ENCODE measurements at places on chromosomes 3 and 15. TPM values are rescaled to one million over a fixed set of nuclear protein-coding genes. Genes with fewer than 3 reads are reported as not detected.

- peaks cover 3% of the 10 kb centered on the region for H3K36me3 ChIP-seq
- H3K27ac ChIP-seq: peak overlapping the region; percentile 87
- H3K4me3 ChIP-seq: no peak overlapping the region
- peaks cover 37% of the 10 kb centered on the region for H3K4me1 ChIP-seq
- H3K27me3 ChIP-seq: no peaks in the 10 kb centered on the region
- no peak for DNase-seq
Observed at GRCh38 chr3:185332026-185332735, 30.8 kb upstream of the MAP3K13 start.

DNA sequence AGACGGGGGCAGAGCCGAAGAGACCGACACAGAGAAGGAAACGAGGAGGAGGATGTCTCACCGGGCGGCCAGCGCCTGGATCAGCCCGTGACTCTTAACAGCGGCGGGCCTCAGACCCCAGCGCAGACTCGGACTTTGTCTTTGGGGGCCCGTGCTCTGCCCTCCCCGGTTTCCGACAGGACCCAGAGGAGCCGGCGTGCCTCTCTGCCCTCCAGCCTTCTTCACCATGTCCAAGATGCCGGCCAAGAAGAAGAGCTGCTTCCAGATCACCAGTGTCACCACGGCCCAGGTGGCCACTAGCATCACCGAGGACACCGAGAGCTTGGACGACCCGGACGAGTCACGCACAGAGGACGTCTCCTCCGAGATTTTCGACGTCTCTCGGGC lies 1.0 kb downstream of the TSC22D2 start:
- no peak for DNase-seq
- peaks cover 43% of the 10 kb centered on the region for H3K4me1 ChIP-seq
- no peaks in the 10 kb centered on the region for H3K27me3 ChIP-seq
- H3K4me3 ChIP-seq: peak overlapping the region; percentile 74
- peak overlapping the region; percentile 98 for H3K27ac ChIP-seq
- peaks cover 2% of the 10 kb centered on the region for H3K36me3 ChIP-seq

DNA sequence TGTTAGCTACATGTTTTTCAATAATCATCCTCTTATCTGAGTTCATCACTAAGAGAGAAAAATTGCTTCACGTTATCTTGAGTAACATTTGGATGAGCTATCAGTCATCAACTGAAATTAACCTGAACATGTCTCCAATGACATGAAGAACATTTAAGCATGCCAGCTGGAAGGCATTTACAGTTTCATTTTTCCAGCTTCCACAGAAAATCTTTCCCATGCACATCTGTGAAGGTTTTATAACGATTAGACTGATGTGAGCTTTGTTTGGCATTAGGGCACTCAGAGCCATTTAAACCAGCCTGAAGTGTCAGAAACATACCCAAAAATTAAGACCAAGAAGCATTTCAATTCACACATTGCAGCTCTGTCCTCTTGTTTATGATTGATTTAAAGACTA lies 235.8 kb upstream of the ARHGEF26 start:
- no peak overlapping the region for H3K27ac ChIP-seq
- H3K4me3 ChIP-seq: no peak overlapping the region
- H3K36me3 ChIP-seq: no peaks in the 10 kb centered on the region
- peaks cover 7% of the 10 kb centered on the region for H3K4me1 ChIP-seq
- H3K27me3 ChIP-seq: peaks cover 52% of the 10 kb centered on the region

FANCD2OS gene
- not detected for total RNA-seq

TMEM266 gene
- total RNA-seq: 2.0 TPM

- H3K4me3 ChIP-seq: no peak overlapping the region
- no peak overlapping the region for H3K27ac ChIP-seq
- no peak for DNase-seq
- H3K4me1 ChIP-seq: no peaks in the 10 kb centered on the region
Observed at GRCh38 chr3:170259907-170260306, 37.7 kb downstream of the PRKCI start.

DNA sequence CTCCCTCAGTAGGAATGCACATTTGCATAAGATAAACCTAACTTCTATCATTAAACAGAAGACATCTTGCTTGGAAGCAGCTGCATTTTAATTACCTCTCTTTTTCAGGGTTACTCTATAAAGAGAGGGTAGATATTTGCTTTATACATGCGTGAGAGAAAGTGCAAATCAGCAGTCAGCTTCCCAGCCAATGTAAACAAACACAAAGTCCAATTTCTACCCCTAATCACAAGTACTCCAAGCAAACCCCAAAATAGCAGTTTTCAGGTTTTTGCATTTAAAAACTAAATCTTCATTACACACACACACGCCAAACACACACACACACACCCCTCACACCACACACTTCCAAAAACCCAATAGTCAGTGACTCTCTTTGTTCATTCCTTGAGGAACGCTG lies 303.9 kb upstream of the ALCAM start:
- no peak for DNase-seq
- no peak overlapping the region for H3K27ac ChIP-seq
- peaks cover 7% of the 10 kb centered on the region for H3K4me1 ChIP-seq
- peaks cover under 1% of the 10 kb centered on the region for H3K36me3 ChIP-seq

GRCh38 chr3:5016211-5017161 lies 37.2 kb downstream of the BHLHE40 start:
- no peak for DNase-seq
- no peaks in the 10 kb centered on the region for H3K36me3 ChIP-seq
- peaks cover 22% of the 10 kb centered on the region for H3K4me1 ChIP-seq
- H3K27me3 ChIP-seq: peaks cover 2% of the 10 kb centered on the region
- no peak overlapping the region for H3K4me3 ChIP-seq
- no peak overlapping the region for H3K27ac ChIP-seq

GRCh38 chr3:13656584-13657301 lies 107.8 kb downstream of the FBLN2 start:
- H3K27me3 ChIP-seq: peaks cover 60% of the 10 kb centered on the region
- no peaks in the 10 kb centered on the region for H3K36me3 ChIP-seq
- no peak for DNase-seq
- H3K27ac ChIP-seq: no peak overlapping the region
- no peak overlapping the region for H3K4me3 ChIP-seq
- peaks cover 18% of the 10 kb centered on the region for H3K4me1 ChIP-seq

GRCh38 chr3:277873-278272 lies 81.3 kb downstream of the CHL1 start:
- no peaks in the 10 kb centered on the region for H3K4me1 ChIP-seq
- H3K4me3 ChIP-seq: no peak overlapping the region
- H3K36me3 ChIP-seq: no peaks in the 10 kb centered on the region
- no peak for DNase-seq
- H3K27ac ChIP-seq: no peak overlapping the region

GRCh38 chr3:45993421-45994027 lies 2.1 kb downstream of the FYCO1 start:
- DNase-seq: no peak
- peaks cover 3% of the 10 kb centered on the region for H3K4me1 ChIP-seq

DNA sequence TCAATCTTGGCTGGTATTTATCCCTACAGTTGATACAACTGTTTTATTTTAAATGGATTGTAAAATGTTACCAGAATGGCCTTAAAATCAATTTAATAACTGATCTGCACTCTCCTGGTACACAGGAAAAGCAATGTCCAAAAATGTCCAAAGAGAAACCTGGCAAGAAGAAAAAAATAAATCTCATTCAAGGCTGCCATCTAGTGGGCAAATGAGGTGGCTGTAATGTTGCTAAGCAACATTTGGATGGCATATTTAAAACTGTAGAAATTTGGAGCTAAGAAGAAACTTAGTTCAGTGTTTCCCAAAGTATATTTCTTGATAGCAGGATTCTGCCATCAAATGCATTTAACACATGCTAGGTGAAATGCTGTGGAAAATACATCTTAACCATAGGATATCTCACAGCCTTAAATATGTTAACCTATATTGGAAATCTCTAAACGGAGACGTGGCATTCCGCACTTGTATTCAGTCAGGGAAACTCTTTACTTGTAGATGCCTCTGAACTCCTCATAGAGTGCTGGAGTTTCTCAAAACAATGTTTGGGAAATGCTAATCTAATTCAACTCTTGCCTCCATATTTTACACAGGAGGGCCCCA lies 216.8 kb downstream of the ERC2 start:
- no peak for DNase-seq
- H3K27me3 ChIP-seq: peaks cover 1% of the 10 kb centered on the region
- H3K27ac ChIP-seq: no peak overlapping the region
- no peak overlapping the region for H3K4me3 ChIP-seq
- H3K36me3 ChIP-seq: no peaks in the 10 kb centered on the region

GRCh38 chr15:92661069-92661468 lies 5.5 kb upstream of the FAM174B start:
- no peak for DNase-seq
- H3K4me1 ChIP-seq: peaks cover 21% of the 10 kb centered on the region
- peaks cover 13% of the 10 kb centered on the region for H3K27me3 ChIP-seq
- H3K4me3 ChIP-seq: no peak overlapping the region

CCDC13 gene
- total RNA-seq: 0.90 TPM

DNA sequence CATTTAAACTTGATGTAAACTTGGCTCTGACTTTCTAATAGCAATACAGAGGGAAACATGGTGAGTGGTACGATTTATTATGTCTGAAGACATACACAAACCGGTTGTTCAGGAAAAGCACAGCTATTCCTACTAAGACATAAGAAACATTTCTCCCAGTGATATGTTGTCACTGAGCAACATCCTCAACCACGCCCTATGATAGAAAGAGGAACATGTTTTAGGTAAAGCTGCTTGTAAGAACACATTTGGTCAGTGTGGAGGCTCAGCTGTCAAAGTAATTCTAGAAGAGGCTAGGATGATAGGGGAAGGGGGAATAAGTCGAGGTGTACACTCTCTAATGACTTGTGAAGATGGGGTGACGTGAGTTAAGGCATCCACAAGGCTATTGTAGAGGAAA lies 42.7 kb upstream of the B3GNT5 start:
- no peak overlapping the region for H3K4me3 ChIP-seq
- peaks cover 22% of the 10 kb centered on the region for H3K4me1 ChIP-seq
- no peaks in the 10 kb centered on the region for H3K27me3 ChIP-seq
- H3K36me3 ChIP-seq: no peaks in the 10 kb centered on the region
- peak overlapping the region; percentile 11 for H3K27ac ChIP-seq

GRCh38 chr3:36201546-36201945 lies 178.8 kb upstream of the STAC start:
- peaks cover 20% of the 10 kb centered on the region for H3K27me3 ChIP-seq
- no peaks in the 10 kb centered on the region for H3K36me3 ChIP-seq
- H3K4me1 ChIP-seq: peaks cover 42% of the 10 kb centered on the region
- H3K27ac ChIP-seq: no peak overlapping the region
- H3K4me3 ChIP-seq: no peak overlapping the region

DNA sequence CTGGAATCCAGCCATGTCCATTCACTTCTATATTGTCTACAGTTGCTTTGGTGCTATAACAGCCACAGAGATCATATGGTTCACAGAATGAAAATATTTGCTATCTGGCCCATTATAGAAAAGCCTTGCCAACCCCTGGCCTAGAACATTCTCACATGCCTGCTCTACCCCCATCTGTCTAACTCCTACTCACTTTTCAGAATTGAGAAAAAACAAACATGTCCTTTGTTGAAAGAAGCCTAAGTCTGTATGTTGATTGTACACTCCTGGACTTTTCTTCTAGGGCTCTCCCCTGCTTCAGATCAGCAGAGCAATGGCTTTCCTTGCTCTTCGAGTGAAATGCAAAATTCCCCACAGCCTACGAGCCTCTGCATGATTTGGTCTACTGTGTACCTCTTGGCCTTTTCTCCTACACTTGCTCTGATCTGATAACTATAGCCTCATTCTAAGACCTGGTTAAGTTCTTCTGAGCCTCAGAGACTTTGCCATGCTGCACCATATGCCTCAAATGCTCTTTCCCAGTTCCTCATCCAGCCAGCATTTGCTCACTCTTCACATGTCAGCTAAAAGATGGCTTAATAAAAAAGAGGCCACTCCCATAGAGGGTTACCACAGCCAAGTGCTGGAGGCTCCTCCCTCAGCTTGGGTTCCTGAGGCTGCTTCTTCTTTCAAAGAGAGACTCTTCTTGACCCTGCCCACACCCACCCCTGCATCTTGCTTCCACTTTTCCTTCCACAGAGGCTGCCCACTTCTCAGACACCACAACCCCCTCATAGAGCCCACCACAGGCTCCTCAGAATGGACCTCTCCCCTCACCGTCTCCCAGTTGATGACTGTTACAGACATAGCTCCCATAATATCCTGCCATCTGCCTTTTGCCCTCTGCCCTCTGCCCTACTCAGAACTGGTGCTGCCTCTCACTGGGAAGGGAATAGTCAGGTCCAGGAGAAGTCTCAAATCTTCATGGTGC lies 22.9 kb upstream of the DCLK3 start:
- no peak for DNase-seq
- peaks cover 49% of the 10 kb centered on the region for H3K27me3 ChIP-seq
- no peak overlapping the region for H3K4me3 ChIP-seq

- H3K4me1 ChIP-seq: peaks cover 16% of the 10 kb centered on the region
- H3K36me3 ChIP-seq: no peaks in the 10 kb centered on the region
- peak overlapping the region; percentile 55 for H3K27ac ChIP-seq
- H3K4me3 ChIP-seq: no peak overlapping the region
Observed at GRCh38 chr15:82177291-82178010, 85.1 kb downstream of the EFL1 start.

DNA sequence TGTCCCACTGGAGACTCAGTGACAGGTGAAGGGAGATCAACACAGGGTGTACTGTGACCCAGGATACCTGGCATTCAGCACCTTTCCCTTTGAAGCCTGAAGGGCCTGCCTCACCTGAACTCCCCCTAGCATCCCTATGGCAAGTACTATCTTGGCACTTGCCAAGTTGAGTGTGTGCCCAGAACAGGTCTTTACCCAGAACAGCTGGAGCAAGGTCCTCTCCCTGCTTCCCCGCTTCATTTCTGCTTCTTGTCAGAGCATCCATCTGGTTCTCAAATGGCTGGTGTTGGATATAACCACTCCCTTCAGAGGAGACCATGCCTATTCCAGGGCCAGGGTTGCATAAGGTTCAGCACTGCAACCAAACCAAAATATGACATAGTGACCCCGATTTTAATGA lies 73.0 kb downstream of the FAM43A start:
- peaks cover 7% of the 10 kb centered on the region for H3K4me1 ChIP-seq
- no peaks in the 10 kb centered on the region for H3K36me3 ChIP-seq
- no peak overlapping the region for H3K4me3 ChIP-seq
- H3K27ac ChIP-seq: no peak overlapping the region
- no peak for DNase-seq

FAM107A gene
- total RNA-seq: not detected

- no peak overlapping the region for H3K4me3 ChIP-seq
- H3K36me3 ChIP-seq: peaks cover 6% of the 10 kb centered on the region
- H3K27me3 ChIP-seq: no peaks in the 10 kb centered on the region
- H3K4me1 ChIP-seq: peaks cover 56% of the 10 kb centered on the region
Observed at GRCh38 chr3:149468504-149469212, 5.8 kb upstream of the TM4SF4 start.

GRCh38 chr15:92899601-92899947 lies 550 bp upstream of the CHD2 start:
- DNase-seq: no peak
- no peaks in the 10 kb centered on the region for H3K27me3 ChIP-seq
- H3K36me3 ChIP-seq: peaks cover 29% of the 10 kb centered on the region
- H3K4me3 ChIP-seq: peak overlapping the region; percentile 90

DNA sequence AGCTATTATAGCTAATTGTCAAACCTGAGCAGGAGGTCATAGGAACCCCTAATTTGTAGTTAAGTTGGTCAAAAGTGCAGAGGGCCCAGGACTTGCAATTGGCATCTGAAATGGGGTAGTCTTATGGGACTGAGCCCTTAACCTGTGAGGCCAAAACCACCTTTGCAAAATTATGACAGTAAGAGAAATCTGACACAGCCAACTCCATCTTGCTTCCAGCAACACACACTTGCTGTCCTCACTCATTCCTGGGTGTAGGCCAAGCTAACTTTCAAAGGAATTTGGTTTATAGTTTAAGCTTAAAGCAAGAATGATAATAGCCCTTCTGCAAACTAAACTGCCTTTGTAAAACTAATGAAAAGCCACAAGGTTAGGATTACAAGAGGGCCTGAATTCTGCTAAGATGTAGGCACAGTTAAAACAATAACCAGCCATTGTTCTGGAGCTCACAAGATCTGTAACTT lies 57.6 kb upstream of the FRMD4B start:
- H3K27me3 ChIP-seq: no peaks in the 10 kb centered on the region
- H3K36me3 ChIP-seq: no peaks in the 10 kb centered on the region
- H3K4me1 ChIP-seq: peaks cover 7% of the 10 kb centered on the region
- H3K4me3 ChIP-seq: no peak overlapping the region
- H3K27ac ChIP-seq: peak overlapping the region; percentile 15
- DNase-seq: no peak

Measured in mesothelial cell of epicardium (in vitro differentiated cells).